ENCODE measurements at places on chromosomes 4 and X.

DNA sequence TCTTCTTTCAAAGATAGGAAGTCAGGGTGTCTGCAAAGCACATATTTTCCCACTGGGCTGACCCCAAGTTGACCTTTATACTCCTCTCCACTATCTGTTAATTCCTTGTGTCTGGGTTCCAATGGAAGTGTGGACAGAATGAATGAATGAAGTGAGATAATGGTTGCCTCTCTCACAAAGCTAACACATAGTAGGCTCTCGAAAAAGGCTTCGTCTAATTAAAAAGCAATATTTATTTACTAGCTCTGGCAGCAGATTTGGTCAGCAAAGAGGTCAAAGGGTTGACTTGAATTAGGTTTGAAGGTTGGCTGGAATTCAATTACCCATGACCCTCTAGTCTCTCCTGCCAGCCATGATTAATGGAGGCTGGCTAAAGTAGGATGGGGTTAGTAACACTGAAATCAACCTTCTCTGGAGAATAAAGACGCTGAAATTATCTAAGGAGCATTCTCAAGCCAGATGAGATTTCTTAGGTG lies 280.3 kb upstream of the KLF3 start:
- DNase-seq, result no peak

DNA sequence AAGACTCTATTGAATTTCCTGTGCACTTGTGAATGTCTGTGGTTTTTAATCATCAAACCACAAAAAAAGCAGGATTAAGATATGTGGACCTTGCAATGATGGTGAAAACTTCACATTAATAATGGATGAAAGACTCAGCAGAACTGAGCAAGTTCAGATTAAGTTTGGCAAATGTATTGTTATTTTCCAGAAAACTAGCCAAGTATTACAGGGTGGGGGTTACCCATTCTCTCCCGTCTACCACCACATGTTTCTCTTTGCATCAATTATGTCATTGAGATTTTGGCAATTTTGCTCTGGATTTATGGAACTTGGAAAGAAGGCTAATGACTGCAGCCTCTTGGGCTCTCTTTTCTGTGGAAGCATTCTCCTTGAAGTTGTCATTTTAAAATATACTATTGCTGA lies 577.1 kb downstream of the ANKRD50 start:
- peak; percentile 37 for DNase-seq

DNA sequence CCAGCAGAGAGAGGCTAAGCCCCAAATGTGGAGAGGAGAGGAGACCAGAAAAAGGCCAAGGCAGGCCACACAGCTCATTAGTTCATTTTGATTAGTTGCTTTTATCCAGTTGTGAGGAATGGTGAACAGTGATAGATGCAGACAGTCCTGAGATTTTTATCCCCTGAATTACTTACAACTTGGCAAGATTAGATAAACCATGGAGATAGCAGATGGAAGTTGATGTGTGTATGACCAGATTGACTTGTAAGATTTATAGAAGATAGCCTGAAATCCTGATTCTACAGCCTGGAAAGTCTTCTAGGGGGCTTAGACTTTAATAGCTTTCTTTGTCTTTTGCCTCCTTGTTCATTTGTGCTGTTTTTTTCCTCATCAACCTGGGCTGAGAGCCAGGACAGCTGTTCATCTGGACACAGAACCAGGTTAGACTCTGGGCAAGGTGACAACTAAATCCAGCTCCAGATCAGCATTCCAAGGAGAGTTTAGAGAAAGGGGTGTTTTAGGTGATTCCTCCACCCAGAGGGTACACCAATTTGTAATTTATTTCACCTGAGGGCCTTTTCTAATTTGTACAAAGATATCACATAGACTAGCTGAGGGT lies 215.5 kb downstream of the SPATA18 start:
- no peak for DNase-seq

- no peak for DNase-seq
Measured at GRCh38 chr4:26577066-26577465, 6.8 kb upstream of the TBC1D19 start.

- DNase-seq, result peak; percentile 6
Measured at GRCh38 chrX:120309873-120310705, 1.2 kb downstream of the TMEM255A start.

DNA sequence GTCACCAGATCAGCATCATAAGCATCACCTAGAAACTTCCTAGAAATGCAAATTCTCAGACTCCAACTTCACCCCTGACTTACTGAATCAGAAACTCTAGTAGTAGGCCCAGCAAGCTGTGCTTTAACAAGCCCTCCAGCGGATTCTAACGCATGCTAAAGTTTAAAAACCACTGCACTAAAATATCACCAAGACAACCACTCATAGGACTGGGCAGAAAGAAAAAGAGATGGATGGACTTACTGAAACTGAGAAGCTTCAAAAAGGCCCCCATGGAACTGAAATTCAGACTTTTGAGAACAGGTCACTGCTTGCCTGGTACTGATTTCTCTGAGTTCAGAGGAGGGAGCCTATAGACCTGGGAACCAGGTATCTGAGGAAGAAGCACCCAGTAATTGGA lies 40.1 kb downstream of the FAM241A start:
- no peak for DNase-seq

- no peak for DNase-seq
Measured at GRCh38 chrX:1465286-1466231, 12.8 kb upstream of the ASMTL start.

DNA sequence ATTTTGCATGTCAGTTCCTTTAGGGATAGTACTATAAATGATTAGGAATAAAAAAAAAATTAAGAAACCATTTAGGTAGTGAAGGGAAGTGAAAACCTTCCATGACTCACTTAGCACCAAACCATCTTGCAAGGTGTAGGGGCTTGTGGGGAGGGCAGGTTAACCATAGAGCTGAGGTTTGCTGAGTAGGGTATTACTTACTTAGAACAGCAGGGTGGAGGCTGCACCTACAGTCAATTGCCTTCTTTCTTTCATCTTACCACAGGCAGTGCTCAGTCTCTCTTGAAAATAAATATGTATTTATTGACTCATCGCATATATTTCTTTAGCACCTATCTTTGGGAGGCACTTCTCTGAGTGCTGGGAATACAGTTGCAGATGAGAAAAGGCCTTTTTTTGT lies 104.9 kb upstream of the GIMD1 start:
- no peak for DNase-seq

DNA sequence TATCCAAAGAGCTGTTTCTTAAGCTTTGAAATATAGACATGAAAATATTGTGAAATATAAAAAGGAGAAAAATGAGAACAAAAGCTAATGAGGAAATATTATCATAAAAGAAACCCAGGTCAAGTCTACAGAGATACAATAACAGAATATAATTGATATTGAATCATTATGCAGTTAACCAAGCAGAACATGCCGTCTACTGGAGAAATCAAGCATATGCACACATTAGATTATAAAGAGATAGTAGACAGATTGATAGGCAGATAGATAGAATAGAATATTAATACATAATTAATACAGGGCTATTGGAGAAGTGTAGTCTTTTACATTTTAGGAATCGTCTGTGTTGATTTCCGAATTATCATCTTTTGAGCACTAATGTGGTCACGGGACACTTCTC lies 208.5 kb downstream of the EPHA5 start:
- DNase-seq, result no peak

- DNase-seq, result no peak
Measured at GRCh38 chrX:53316111-53316859, 34.9 kb upstream of the IQSEC2 start.

- no peak for DNase-seq
Measured at GRCh38 chrX:55624403-55624802, 1.2 kb downstream of the FOXR2 start.

GRCh38 chrX:3462166-3462508 lies 115.7 kb upstream of the MXRA5 start:
- peak; percentile 19 for DNase-seq

- no peak for DNase-seq
Measured at GRCh38 chrX:153925739-153926551, at the start of gene ARHGAP4. Gene ARHGAP4 (minus strand): TSS chrX:153926264. CDS start chrX:153926202, 62 bp downstream.

DNA sequence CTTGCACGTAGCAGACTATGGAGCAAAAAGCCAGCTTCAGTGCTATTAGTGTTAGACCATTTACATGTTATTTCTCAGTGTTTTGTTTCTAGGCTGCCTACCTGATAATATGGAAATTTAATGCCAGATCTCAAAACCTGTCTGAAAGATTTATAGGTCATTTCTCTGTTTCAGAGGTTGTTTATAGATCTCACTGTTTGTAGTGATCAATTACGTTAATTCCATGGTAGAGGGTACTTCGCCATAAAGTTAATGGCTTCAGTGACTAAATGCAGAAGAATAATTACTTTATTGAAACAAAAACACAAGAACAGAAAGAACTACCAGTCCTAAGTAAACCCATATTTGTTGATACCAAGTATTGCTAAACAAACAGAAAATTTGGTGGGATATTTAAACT lies 420.8 kb downstream of the ARHGAP24 start:
- no peak for DNase-seq

DNA sequence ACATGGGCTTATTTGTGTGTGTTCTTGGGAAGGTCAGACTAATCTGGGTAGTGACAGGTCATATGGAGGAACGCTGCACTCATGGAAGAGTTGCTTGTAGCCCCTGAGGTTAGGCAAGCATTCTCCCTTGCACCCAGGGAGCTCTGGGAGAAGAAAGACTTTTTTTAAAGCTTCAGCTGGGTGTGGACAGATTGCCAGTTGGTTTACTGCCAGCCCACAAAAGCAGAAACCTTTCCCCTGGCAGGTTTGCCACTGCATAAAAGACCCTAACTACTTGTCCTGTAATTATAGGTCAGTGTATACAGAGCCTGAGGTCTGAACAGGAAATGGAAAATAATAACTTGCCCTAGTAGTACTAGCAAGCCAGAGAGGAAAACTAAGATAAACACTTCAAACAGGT lies 7.4 kb upstream of the NFKB1 start:
- no peak for DNase-seq
